ENCODE measurements at places on chromosomes 16 and 17.
A peak's percentile ranks its signal among the peaks of the same experiment; 100 is the strongest.

GRCh38 chr16:9094011-9094846 lies 2.8 kb downstream of the HAPSTR1 start:
- no peak for DNase-seq

DNA sequence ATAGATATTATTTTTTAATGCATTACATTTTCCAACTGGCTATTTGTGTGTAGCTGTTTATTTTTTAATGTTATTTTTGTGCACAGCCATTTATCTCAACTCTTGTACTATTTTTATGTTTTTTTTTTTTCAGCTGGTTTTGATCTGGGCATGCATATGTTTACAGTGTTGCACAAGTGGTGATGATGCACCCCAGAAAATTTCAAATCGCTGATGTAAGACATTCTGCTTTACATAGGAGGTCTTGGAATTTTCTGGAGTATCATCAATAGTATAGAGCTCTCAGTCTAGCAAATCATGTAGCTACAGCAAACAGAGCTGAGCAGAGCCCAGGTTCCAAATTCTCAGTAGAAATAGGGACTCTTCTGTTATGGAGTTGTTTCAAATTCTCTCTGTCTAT lies 30.2 kb downstream of the CACNG5 start:
- DNase-seq: no peak

DNA sequence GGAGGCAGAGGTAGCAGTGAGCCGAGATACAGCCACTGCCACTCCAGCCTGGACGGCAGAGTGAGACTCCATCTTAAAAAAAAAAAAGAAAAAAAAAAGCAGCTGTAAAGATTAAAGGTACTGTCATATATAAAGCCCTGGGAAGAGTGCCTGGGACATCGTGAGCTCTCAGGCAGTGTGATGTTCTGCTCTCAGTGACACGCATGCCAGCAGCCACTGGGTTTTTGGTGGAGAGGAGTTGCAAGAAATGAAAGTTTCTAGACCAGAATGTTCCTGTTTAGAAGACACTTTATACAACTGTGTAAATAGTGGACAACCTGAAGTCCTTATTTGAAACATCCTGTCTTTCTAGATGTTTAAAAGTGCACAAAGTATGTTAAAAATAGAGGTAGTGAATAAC lies 213.2 kb downstream of the IRF8 start:
- no peak for DNase-seq

DNA sequence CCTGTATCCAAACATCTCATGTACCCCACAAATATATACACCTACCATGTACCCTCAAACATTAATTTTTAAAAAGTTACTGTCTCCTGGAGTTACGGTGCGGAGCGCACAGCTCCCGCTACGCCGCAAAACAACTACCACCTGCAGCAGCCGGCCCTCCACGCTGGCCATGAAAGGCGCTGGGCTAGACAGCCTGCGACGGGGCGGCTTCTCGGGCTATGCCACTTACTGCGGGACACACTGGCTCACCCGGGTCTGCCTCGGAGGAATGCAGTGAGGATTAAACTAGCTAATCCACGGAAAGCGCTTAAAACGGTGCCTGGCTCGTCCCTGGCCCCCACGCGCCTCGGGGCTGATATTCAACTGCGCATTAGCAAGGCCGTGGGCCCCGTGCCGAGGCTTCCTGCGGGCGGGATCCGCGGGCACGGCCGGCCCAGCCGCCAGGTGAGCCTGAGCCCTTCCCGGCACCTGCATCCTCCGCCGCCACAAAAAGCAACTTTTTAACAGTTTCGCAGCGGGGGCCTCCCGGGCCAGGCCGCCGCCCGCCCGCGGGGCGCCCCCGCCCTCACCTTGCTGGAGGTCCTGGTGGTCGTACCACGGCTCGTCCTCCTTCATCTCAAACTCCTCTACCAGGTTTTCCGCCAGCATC lies 633 bp downstream of the CDR2 start:
- no peak for DNase-seq

GRCh38 chr16:15834502-15834901 lies 22.3 kb downstream of the MYH11 start:
- DNase-seq: no peak

GRCh38 chr17:13538841-13539411 lies 62.8 kb downstream of the HS3ST3A1 start:
- no peak for DNase-seq

GRCh38 chr17:44220213-44221083 lies 973 bp upstream of the UBTF start:
- peak; percentile 29 for DNase-seq

DNA sequence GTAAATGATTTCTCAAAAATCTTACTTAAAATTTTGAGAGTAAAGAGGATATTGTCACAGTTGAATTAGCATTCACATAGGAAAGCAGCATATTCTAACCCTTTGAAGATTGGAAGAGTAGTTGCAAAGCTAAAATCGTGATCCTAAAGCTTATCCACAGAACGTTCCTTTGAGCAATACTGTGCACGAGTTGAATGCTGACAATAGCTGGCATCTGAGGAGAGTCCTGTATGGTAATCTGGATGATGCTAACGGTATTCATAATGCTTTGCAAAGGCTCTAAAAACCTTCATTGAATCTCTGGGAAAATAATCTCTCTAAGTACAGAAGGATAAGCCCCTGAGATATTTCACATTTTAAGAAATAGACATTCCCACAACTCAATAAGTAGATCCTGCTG lies 354.6 kb downstream of the CDH8 start:
- DNase-seq: no peak

DNA sequence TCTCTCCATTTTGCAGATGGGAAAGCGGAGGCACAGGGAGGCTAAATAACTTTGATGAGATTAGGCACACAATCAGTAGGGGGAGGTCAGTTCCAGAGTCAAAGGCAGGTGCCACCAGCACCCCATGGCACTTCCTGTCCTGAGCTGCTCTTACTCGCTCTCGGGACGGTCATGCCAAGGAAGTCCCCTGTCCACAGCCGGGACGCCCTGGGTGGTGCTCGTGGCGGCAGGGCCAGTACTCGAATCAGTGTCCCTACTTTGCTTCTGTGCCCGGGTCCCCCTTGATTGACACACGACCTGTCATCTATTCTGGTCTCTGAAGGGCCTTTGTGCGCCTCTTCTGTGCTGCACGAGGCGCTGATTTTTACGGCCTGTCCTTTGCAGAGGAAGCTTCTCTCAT lies 31.3 kb downstream of the IRF8 start:
- DNase-seq: no peak

GRCh38 chr17:28041844-28042656 lies 427 bp upstream of the NLK start:
- DNase-seq: no peak

- no peak for DNase-seq
These were observed 429.4 kb upstream of the MAF start for GRCh38 chr16:80029761-80030481.

- no peak for DNase-seq
These were observed 19.0 kb downstream of the MEAK7 start for GRCh38 chr16:84485255-84486010.

- DNase-seq: no peak
These were observed 211.0 kb upstream of the MAF start for GRCh38 chr16:79811541-79811940.

- no peak for DNase-seq
These were observed 621.0 kb downstream of the WWOX start for GRCh38 chr16:78720416-78720815.

DNA sequence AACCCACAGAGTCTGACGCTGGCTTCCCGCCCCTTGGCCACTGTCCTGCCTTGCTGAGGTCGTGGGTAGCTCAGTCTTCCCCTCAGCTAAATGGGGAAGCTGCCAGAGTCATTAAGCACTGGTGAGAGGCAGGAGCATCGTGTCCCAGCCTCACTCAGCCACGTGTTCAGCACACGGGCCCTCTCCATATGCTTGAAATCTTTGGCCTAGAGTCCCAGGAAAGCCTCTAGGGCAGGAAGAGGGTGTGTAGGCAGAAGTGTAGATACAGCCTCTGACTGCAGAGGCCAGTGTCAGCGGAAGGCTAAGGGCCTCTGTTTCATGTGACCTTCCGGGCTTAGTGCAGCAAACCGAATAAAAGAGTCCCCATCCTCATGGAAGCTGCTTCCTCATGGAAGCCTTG lies 4.1 kb downstream of the DHODH start:
- DNase-seq: no peak

DNA sequence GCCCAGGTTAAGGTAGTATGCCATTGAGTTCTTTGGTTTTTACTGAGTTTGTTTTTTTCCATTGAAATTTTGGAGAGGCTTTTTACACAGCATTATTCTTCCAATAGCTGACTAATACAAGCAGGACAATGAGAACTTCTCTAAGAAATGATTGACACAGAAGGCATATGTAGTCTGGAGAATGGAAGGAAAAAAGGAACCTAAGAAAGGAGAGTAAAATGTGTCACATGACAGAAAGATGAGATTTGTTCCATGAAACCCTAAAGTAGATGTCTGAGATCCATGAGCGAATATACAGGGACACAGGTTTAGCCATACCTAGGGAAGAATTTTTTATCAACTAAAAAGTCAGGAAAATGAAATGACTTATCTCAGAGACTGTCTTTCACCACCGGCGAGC lies 80.7 kb downstream of the AKAP1 start:
- DNase-seq: no peak

DNA sequence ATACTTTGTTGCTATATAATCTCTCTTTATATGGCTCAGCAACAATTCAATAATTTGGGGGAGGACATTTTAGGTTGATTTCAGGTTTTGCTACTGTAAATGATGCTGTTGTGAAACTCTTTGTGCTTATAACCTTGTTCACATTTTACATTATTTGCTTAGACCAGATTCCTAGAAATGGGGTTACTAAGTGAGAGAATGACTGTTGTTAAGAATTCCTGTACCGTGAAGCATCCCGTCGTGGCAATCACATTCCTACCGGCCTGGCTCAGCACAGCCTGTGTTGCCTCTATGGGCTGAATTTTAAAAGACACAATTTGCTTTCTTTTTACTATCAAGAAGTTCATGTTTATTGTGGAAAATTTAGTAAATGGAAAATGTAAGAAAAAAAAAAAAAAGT lies 31.4 kb downstream of the B9D1 start:
- no peak for DNase-seq

GRCh38 chr17:44105941-44106340 lies 17.5 kb downstream of the HDAC5 start:
- DNase-seq: no peak

GRCh38 chr16:27430512-27430911 lies 28.5 kb downstream of the IL21R start:
- DNase-seq: no peak

GRCh38 chr16:68272507-68273209 lies 8.3 kb downstream of the SLC7A6 start:
- no peak for DNase-seq

DNA sequence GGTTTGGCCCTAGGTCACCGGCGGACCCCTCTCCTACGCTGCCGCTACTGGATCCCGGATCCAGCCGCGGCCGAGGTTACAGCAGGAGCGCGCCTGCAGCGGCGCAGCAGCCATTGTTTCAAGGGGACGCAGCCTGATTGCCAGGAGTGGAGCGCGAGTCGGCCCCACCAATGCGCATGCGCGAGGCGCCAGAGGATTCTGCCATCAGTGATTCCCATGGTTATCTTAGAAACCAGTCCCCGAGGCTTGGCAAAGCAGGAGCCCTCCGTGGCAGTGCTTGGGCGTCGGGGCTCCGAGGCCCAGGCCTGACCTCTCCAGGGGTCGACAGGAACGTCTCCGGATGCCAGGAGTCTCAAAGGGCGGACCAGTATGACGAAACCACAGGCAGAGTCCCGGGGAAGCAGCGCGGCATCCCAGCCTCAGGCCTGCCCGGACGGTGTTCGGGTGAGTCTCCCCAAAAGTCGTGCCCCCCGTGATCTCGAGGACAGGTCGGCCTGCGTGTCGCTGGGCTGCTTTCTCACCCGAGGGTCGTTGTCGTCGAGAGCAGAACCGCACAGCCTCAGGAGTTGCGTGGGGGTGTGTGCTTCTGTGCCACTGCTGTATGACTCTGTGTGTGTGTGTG lies 608.5 kb downstream of the KCNJ18 start:
- DNase-seq: no peak

GRCh38 chr17:80005360-80006338 lies 30.0 kb downstream of the TBC1D16 start:
- DNase-seq: peak; percentile 78

- DNase-seq: no peak
These were observed 237.0 kb downstream of the SOX9 start for GRCh38 chr17:72357764-72358365.

DNA sequence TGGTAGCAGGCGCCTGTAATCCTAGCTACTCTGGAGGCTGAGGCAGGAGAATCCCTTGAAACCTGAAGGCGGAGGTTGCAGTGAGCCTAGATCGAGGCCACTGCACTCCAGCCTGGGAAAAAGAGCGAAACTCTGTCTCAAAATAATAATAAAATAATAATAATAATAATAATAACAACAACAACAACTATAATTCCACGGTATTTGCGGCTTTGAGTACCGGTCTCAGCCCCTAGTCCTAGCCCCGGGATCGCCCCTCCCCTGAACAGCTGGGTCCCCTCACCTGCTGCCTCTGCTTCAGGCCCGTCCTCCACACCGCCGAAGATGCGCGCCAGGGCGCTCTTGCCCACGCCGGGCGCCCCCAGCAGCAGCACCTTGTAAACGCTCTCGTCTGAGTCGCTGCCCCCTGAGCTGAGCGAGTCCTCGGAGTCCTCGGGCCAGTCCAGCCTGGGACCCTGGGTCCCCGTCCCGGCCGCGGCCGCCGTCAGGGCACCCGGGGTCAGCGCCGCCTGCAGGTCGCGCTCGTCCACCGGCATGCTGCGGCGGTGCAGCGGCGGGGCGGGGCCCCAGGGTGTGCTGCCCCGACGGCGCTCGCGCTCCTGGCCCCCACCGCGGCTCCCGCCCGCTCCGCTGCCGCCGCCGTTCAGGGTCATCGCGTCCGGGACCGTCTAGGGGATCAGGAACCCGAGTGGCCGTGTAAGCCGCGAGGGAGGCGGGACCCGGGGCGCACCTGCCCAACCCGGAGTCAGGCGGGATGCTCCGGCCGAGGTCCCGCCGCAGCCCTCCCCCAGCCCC lies 611 bp downstream of the RRAD start:
- peak; percentile 23 for DNase-seq

DNA sequence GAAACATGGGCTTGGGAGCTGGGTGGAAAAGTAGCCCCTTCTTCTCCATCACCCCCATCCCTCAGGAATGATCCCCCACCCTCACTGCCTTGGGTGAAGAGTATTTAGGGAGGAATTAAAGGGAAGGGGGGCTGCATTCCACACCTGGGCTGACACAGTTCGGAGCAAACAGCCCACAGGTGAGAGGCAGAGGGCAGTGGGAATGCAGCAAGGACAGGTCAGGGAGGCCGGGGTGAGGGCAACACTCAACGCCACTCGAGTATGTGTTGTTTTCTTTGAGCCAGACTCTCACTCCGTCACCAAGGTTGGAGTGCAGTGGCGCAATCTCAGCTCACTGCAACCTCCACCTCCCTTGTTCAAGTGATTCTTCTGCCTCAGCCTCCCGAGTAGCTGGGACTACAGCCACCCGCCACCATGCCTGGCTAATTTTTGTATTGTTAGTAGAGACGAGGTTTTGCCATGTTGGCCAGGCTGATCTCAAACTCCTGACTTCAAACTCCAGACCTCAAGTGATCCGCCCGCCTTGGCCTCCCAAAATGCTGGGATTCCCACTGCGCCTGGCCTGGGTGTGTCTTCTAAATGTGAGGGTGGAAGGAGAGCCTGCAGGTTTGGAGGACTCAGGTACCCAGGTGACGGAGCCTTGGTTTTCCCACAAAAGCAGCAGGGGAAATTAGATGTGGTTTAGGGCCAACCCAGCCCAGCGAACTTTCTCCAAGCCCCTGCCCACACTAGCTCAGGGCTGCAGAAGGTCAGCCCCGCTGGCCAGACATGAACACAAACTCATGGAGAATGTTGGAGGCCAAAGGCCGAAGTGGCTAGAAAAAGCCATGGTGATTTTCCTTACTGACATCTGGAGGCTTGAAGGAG lies 21.2 kb upstream of the ITGA3 start:
- DNase-seq: no peak

GRCh38 chr17:7838090-7839075 lies 4.4 kb downstream of the KDM6B start:
- no peak for DNase-seq

- DNase-seq: no peak
These were observed 27.3 kb upstream of the UBE2G1 start for GRCh38 chr17:4393806-4394205.

Data from LoVo (cell line).